ENCODE measurements at places on chromosomes 11 and 22. TPM values are rescaled to one million over a fixed set of nuclear protein-coding genes. Genes with fewer than 3 reads are reported as not detected.

IGSF9B gene
- 3.3 TPM for total RNA-seq

LIN7C gene
- 26.6 TPM for total RNA-seq

CLTCL1 gene
- 2.8 TPM for total RNA-seq

PHOX2A gene
- not detected for total RNA-seq

CRYAB gene
- 132 TPM for total RNA-seq

SCUBE1 gene
- 0.88 TPM for total RNA-seq
